Thoracic aorta (tissue), 2 donors: ENCODE measurements at places on chromosomes 5 and 9. TPM values are rescaled to one million over a fixed set of nuclear protein-coding genes. Genes with fewer than 3 reads are reported as not detected.

Gene FOXD4L5
- total RNA-seq, result 0.28 TPM

Gene TBC1D9B
- 104 TPM for total RNA-seq

Gene ADAMTSL2
- 5.5 TPM for total RNA-seq

Gene BTNL3
- total RNA-seq, result not detected

Gene FCN1
- 2.2 TPM for total RNA-seq

Gene CSF2
- total RNA-seq, result not detected

Gene CEP78
- 10.4 TPM for total RNA-seq

Gene HCN1
- total RNA-seq, result not detected
